ENCODE measurements at places on chromosomes 2 and 18. TPM values are rescaled to one million over a fixed set of nuclear protein-coding genes. Genes with fewer than 3 reads are reported as not detected.

Gene KIAA2012
- 0.17 TPM for total RNA-seq

Gene UGT1A6
- not detected for total RNA-seq

Gene TMEM200C
- under 0.01 TPM for total RNA-seq

Gene SLC4A3
- 1.2 TPM for total RNA-seq
